Ovary (tissue), 10 donors: ENCODE measurements at places on chromosomes 7 and 10. TPM values are rescaled to one million over a fixed set of nuclear protein-coding genes. Genes with fewer than 3 reads are reported as not detected.

The KIF20B gene
- polyA plus RNA-seq = 2.4 TPM

The KIAA1549 gene
- polyA plus RNA-seq = 1.2 TPM

The THNSL1 gene
- polyA plus RNA-seq = 4.2 TPM

The LLCFC1 gene
- not detected for polyA plus RNA-seq

The GIMAP2 gene
- 19.4 TPM for polyA plus RNA-seq

The LGI1 gene
- 0.04 TPM for polyA plus RNA-seq

The OR2A5 gene
- not detected for polyA plus RNA-seq

The SLC13A1 gene
- polyA plus RNA-seq = not detected

The MRPS33 gene
- 58.4 TPM for polyA plus RNA-seq

The TYW1B gene
- 2.8 TPM for polyA plus RNA-seq

The HMX2 gene
- not detected for polyA plus RNA-seq

The PSD gene
- polyA plus RNA-seq = 12.4 TPM

The TRPV5 gene
- not detected for polyA plus RNA-seq

The ASAH2 gene
- polyA plus RNA-seq = 1.1 TPM

The ACTL6B gene
- polyA plus RNA-seq = not detected

The EXOC6 gene
- polyA plus RNA-seq = 6.2 TPM

The GNGT1 gene
- not detected for polyA plus RNA-seq

The POU6F2 gene
- 0.17 TPM for polyA plus RNA-seq

The PTN gene
- 20.0 TPM for polyA plus RNA-seq

The DPP6 gene
- 0.22 TPM for polyA plus RNA-seq

The TMEM140 gene
- 13.0 TPM for polyA plus RNA-seq

The RELN gene
- 3.7 TPM for polyA plus RNA-seq

The SRPK2 gene
- polyA plus RNA-seq = 29.8 TPM

The OPN1SW gene
- not detected for polyA plus RNA-seq

The AP3M1 gene
- polyA plus RNA-seq = 12.0 TPM

The CFAP70 gene
- polyA plus RNA-seq = 1.8 TPM
